ENCODE measurements at places on chromosomes 3 and 15.

- no peak for DNase-seq
Measured at GRCh38 chr3:177487635-177488186, 290.4 kb upstream of the TBL1XR1 start.

- no peak for DNase-seq
Measured at GRCh38 chr3:54294214-54294613, 171.9 kb downstream of the CACNA2D3 start.

- DNase-seq: no peak
Measured at GRCh38 chr3:193853511-193854219, 260.7 kb downstream of the OPA1 start.

DNA sequence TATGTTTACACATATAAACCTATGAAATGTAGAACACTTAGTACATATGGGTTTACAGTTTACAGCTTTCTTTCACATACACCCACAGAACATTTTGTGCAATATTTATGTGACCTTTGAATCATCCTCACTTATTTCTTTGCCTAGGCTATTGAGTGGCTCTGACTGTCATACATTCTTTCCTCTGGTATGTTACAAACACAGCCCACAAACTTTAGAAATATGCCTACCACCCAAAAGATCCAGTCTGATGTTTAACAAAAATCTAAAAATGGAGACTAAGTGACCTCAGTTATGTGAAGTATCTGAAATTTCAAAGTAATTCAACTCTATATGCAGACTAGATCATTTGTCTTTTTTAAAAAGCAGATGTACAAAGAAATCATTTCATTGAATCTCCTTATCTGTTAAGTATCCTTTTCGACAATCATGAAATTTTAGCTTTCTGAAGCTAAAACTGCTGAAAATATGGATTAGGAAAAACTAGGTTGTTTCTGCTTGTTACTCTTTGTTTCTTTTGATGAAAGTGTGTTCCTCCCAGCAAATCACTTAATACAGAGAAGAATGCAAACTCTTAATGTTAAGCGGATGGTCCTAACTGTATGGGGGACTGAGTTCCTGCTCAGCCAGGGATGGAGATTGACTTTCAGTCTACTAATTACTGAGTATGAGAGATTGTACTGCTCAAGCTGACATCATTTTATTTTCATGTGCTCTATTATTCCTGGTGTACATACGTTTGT is 27.7 kb downstream of the CCDC54 start:
- DNase-seq: peak; percentile 67

DNA sequence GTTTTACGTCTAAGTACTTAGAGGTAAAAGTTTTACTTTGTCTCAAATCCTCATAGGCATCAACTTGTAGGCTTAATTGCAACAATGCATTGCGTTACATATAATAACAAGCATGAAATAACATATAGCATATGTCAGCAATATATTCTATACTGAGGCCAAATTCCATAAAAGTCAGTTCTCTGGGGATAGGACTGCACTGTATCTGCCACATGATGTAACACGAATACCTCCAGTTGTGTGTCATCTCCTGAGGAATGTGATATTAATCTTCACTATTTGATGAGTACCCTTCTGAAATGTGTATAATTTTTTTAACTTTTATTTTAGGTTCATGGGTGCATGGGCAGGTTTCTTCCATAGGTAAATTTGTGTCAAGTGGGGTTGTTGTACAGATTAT is 126.4 kb downstream of the IMPG2 start:
- peak; percentile 33 for DNase-seq

GRCh38 chr3:187739561-187740332 is 5.5 kb downstream of the BCL6 start:
- peak; percentile 97 for DNase-seq

- DNase-seq: no peak
Measured at GRCh38 chr3:175404027-175404426, 544.9 kb downstream of the NAALADL2 start.

- no peak for DNase-seq
Measured at GRCh38 chr15:29099131-29099880, 170.3 kb downstream of the NSMCE3 start.

GRCh38 chr3:143443851-143444331 is 324.3 kb downstream of the CHST2 start:
- DNase-seq: peak; percentile 97

GRCh38 chr3:35946854-35947515 is 307.7 kb downstream of the ARPP21 start:
- DNase-seq: no peak

- no peak for DNase-seq
Measured at GRCh38 chr15:53589520-53590057, 169.9 kb downstream of the WDR72 start.

- no peak for DNase-seq
Measured at GRCh38 chr3:95721938-95722337, 1092.5 kb upstream of the EPHA6 start.

DNA sequence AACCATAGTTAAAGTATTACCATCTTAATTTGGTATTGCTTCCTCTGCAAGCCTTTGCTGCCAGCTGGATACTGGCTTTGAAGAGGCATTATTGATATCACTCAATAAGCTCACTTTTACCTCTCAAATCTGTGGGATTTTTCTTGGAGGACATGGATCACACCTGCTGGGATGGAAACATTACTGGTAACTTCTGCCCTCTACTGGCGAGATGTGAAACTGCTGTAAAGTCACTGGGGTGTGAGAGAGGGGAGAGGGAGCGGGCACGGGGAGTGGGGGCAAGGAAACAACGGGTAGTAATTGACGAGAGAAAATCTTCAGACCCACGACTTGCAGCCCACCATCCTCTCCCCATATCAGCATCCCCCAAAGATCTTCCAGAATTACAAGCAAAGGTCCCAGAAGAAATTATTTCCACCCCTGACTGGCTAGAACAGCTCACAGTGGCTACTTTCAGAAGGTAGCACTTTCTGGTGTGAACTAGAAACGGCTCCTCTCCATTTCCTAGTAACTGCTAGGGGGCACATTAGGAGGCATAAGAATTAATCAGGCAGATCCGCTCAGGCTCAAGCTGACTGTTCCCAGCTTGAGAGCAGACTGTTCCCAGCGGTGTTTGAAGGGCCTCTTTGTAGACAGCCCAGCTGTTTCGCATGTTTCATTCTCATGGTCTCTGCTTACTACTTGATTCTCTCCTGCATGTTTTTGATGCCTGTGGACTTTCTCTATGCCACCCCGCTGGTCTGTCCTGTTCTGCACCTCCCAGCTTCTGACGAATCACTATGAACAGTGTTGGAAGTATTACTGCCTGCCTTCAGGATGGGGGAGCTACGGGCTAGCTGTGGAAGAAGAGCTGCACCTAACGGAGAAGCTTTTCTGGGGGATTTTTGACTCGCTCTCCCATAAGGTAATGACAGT is 230.4 kb upstream of the CHRM5 start:
- peak; percentile 22 for DNase-seq

DNA sequence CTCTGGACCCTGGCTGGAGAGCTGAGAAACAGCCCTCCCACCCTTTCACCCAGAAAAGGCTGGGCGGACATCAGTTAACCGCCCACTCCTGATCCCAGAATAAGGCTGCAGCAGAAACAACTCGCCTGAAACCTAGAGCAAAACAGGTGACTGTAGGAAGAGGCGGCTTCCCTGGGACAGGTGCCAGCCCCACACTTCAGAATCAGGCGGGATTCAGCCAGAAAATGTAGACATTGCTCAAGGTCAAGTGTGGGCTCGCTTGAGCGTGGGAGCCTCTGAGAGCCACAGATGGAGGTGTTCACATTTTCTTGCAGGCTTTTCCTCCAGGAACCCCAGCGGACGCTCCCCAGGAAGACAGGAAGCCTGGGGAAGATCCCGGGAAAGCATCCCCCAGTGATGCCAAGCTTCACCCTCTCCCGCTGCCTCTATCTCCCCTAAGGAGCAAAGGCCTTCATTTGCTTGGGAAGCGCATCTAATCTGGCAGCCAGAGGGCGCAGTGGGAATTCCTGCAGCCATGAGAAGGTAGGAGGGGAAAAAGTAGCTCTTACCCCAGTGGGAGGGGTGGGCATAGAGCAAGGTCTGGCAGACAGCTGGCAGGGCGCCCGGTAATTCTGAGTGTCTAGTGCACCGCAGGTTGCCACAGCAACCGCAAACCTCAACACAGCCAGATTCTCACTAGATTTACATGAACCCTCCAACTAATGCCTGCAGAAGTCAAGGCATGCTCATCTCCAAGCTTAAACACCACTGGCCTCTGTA is 77.7 kb downstream of the OCA2 start:
- peak; percentile 96 for DNase-seq

GRCh38 chr15:77497110-77497737 is 76.5 kb downstream of the HMG20A start:
- DNase-seq: peak; percentile 76

- DNase-seq: no peak
Measured at GRCh38 chr3:183591881-183592521, 36.5 kb upstream of the KLHL6 start.

GRCh38 chr15:23877502-23878412 is 190.7 kb upstream of the NDN start:
- DNase-seq: no peak

DNA sequence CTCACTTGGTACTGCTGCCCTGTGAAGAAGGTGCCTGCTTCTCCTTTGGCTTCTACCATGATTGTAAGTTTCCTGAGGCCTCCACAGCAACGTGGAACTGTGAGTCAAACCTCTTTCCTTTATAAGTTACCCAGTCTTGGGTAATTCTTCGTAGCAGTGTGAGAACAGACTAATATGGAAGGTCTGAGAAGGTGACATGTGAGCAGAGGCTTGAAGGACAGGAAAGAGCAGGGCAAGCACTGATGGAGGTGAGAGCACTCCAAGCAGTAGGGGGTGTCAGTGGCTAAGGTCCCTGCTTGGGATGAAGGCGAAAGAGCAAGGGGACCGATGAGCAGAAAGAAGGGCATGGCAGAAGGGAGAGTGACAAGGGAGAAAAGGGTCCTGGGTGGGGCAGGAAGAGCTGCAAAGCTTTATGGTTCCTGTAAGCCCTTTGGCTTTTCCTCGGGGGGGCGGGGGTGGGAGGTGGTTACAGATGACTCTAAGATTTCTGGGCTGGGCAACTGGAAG is 3.5 kb downstream of the EIF4E3 start:
- no peak for DNase-seq

DNA sequence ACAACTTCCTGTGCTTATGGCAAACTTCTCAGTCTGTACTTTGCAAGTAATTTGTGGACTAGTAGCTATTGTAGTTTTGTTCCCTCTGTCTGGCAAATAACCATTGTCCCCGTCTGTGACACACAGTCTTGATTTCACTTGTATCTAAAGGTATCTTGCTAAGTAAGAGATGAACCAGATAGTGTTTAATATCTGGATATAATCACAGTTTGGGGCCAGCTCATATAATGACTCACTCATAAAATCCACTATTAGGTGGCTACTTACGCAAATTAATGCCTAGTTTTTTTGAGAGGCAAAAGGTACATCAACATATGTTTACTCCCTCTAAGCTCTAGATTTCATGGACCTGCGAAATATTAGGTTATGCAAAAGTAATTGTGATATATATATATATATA is 30.4 kb downstream of the VGLL3 start:
- DNase-seq: no peak

GRCh38 chr15:59701880-59702279 is 12.8 kb upstream of the BNIP2 start:
- DNase-seq: no peak

- no peak for DNase-seq
Measured at GRCh38 chr15:26621816-26622215, 151.1 kb downstream of the GABRB3 start.

GRCh38 chr15:46703871-46704637 is 1013.3 kb upstream of the SEMA6D start:
- DNase-seq: no peak

Measured in astrocyte of the spinal cord (primary cell).